ENCODE measurements at places on chromosomes 1 and 21.

DNA sequence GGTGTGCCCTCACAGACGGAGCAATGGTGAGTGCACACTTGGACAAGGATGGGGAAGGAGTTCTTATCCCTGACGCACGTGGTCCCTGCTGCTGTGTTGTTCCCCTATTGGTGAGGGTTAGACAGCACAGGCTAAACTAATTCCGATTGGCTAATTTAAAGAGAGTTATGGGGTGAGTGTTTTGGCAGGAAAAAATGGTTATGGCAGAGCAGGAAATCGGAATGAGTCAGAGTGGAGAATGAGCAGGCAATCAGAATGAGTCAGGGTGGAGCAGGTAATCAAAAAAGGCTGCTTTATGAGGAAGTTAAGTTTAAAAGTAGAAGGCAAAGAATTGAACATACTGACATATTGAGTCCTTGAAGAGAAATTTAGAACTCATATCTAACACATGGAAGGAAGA, 100.5 kb downstream of the NGF start:
- no peak for DNase-seq

GRCh38 chr21:29238053-29238966, 60.4 kb upstream of the BACH1 start:
- DNase-seq: no peak

DNA sequence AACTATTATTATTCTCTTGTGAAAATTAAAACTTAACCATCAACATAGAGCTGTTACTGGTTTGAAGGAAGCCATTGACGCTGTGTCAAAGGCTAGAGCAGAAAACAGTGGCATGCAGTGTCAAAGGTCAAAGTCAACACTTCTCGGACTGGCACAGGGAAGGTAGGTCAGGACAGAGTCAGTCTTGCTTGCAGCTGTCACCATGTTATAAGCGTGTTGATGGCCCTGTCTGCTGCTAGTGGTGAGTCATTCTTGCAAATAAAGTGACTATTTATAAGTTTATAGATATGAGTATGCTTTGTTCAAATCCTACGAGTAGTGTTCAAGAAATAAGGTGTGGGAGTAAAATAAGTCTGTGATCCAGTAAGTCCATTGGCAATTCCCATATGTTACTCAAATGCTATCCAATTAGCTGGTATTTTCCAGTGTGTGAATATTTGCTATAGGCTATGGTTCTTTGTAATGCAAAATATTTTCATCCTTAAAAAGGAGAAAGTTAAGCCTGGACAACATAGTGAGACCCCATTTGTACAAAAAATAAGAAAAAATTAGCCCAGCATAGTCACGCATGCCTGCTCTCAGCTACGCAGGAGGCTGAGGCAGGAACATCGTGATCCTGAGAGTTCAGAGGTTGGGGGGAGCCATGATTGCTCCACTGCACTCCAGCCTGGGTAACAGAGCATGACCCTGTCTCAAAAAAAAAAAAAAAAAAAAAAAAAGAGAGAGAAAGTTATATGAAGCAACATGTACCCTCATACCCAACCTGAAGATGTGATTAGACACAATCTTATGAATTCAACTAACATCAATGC, 26.3 kb upstream of the TINAGL1 start:
- DNase-seq: no peak

DNA sequence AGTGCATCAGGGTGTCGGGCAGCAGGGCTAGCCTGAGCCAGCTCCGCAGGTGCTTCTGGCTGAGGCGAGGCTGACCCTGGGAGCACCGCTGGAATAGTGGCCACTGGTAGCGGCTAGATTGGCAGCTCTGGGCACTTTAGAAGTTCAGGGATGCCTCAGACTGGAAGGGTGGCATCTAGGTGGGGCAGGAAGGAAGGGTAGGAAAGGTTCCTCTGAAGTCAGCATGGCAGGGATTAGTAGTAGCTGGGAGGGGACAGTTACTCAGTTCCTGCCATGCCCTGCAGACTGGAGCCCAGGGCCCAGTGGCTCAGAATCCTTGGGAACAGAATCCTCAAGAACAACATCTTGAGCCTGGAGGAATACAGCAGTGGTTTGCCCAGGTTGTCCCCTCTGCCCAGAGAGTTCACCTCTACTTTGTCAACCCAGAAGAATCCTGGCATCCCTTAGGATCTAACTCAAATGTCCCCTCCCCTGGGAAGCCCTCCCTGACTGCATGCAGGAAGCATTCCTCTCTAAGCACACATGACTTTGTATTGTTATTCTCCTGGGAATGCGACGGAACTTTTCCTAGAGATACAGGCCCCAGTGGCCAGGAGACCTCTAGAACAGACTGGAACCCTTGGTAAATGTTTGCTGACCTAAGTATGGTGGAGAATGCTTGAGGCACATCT, 39.5 kb upstream of the BCAR3 start:
- DNase-seq: no peak

- DNase-seq: no peak
Measured at GRCh38 chr1:77400781-77401180, 119.0 kb downstream of the AK5 start.

- DNase-seq: no peak
Measured at GRCh38 chr1:245807954-245808719, 653.4 kb downstream of the KIF26B start.

DNA sequence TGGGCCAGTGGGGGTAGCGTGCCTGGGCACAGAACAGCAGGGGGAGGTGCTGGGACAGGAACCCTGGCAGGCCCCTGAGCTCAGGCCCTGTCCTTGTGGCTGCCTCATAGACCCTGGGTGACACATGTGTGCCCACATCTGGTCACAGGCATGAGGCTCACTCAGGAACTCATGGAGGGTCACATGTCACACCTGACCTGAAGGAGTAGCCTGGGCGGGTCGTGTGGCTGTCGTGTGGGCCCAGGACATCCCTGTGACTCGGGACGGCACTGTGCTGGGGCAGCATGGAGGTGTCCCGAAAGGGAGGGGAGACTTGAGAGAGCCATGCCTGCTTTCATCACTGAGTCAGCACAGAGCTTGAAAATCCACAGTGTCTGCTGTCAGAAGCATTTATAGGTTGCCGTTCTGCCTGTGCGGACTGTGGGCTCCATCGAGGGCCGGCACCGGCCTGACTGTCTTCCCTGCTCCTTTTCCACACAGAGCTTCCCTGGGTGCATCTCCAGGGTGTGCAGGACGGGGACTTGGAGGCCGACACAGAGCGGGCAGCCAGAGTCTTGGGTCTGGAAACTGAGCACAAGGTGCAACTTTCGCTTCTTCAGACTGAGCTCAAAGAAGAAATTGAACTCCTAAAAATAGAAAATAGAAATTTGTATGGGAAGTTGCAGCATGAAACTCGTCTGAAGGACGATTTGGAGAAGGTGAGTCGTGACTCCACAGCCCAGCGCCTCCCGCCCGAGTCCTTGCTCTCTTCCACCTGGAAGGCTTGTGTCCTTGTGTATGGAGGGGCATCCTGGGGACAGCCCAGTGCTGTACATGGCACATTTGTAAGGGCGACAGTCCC, 32.8 kb downstream of the PCNT start:
- no peak for DNase-seq

DNA sequence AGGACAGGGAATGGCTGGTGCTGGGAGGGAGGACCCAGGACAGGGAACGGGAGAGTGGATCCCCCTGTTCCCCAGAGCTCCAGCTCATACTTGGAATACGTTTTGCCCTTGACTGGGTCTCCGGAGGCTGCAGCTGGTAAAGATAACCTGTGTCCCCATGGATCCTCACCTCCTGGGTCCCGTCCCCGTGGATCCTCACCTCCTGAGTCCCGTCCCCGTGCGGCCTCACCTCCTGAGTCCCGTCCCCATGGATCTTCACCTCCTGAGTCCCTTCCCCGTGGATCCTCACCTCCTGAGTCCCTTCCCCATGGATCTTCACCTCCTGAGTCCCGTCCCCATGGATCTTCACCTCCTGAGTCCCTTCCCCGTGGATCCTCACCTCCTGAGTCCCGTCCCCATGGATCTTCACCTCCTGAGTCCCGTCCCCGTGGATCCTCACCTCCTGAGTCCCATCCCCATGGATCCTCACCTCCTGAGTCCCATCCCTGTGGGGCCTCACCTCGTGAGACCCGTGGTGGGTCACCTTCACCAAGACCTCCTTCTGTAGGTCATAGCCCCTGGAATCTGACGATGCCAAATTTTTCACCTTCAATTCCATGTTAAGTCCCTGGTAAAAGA, 61.4 kb downstream of the SCCPDH start:
- DNase-seq: no peak

DNA sequence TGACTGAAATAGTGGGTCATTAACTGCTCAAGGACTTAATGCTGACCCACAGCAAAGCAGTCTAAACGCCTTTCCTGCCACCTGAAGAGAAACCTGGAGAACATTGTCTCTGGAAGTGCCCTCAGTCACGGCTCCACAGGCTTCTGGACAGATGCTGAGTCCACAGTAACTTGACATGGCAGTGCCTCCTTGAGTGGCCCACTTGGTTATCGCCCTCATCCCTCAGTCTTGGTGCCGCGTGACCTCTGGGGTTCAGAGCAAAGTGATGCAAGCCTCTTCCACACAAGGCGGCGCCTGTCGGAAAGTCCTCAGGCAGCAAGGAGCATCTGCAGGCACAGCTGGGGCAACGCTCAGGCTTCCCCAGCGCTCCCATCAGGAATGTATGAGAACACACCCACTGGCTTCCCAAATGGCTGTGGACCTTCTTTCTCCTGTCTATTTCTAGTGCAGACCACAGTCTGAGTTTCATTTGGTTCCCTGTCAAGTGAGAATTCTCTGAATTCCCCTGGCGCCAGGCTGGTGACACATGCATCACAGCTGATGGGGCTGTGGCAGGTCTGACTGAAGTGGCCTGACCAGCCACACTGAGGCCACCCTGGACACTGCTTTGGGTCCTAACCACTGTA, 13.0 kb upstream of the ANGPTL7 start:
- DNase-seq: no peak

DNA sequence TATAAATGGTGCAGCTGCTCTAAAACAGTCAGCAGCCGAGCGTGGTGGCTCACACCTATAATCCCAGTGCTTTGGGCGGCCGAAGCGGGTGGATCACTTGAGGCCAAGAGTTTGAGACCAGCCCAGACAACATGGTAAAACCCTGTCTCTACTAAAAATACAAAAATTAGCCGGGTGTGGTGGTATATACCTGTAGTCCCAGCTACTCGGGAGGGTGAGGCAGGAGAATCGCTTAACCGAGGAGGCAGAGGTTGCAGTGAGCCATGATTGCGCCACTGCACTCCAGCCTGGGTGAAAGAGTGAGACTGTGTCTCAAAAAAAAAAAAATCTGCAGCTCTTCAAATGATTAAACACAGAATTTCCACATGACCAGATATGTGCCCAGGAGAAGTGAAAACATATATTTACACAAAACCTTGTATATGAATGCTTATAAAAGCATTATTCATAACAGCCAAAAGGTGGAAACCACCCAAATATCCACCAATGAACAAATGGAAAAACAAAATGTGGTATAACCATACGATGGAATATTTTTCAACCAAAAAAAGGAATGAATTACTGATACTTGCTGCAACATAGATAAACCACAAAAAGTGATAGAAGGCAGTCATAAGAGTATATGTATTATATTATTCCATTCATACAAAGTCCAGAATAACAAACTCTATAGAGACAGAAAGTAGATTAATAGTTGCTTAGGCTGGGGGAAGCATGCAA, 14.1 kb downstream of the EPS15 start:
- DNase-seq: no peak

GRCh38 chr1:114499478-114499877, 11.5 kb downstream of the TRIM33 start:
- DNase-seq: no peak

DNA sequence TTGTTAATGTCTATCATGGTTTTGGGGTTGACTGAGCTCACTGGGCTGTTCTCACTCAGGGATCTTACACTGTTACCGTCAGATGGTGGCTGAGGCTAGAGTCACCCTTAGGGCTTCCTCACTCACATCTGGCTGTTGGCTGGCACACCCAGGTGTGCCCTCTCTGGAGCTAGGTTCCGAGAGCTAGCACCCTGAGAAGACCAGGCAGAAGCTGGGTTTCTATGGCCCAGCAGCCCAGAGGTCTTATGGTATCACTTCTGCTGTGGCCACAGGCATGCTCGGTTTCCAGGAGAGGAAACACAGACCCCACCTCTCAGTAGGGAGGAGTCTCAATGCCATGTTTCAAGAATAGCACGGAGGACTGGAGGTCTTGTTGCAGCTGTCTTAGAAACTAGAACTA, 20.7 kb upstream of the KIF1B start:
- DNase-seq: no peak

GRCh38 chr1:152795686-152796085, 835 bp upstream of the LCE1D start:
- no peak for DNase-seq

DNA sequence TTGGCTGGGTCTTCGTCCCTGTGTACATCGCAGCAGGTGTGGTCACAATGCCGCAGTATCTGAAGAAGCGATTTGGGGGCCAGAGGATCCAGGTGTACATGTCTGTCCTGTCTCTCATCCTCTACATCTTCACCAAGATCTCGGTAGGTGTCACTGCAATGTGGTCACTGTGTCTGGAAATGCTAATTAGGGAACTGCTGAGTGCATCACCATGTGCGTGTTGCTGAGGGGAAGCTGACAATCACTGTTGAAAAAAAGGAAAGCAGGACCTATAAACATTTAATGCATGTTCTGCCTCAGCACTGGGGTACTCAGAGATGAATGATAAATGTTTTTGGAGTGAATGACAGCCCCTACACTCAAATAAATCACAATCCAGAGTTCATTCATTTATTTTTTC, 6.8 kb downstream of the SLC5A9 start:
- DNase-seq: no peak

DNA sequence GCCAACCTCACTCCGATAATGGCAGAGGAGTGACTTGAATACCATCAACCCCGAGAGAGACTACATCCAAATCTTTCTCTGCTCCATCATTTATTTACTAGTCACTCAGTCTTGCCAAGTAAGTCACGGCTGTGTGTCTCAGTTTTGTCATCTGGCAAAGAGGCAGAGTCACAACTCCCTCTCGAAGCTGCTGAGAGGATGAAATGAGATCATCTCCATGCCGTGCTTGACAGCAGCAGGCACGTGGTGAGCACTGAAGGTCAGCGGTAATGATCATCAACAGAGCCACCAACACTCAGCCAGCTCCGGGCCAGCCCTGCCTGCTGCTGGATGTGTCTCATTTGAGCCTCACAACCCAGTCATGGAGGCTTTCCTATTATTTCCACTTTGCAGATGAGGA, 19.9 kb downstream of the ALDH4A1 start:
- no peak for DNase-seq

- no peak for DNase-seq
Measured at GRCh38 chr1:12730156-12730555, 14.2 kb downstream of the AADACL3 start.

DNA sequence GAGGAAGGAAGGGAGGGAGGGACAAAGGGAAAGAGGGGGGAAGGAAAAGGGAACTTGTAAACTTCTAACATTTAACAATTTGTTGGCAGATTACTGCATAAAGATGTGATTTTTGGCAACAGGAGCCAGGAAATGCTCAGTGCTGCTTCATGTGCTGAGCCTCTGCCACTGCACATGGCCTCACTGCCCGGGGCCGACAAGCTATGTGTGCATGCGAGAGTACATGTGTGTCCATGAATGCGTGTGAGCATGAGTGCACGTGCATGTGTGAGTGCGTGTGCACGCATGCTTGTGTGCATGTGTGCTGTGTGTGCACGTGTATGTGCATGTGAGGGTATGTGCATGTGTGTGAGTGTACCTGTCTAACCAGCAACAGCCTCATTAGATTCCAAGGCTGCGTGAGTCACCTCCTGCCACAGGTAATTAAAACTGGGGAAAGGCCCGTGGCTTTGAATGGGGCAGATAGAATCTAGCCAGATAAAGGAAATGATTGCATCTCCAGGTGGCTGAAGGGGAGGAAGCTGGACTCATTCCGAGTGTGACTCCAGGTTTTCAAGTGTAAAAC, 41.4 kb upstream of the TSPEAR start:
- DNase-seq: no peak

GRCh38 chr1:35215346-35215745, 22.4 kb upstream of the SFPQ start:
- no peak for DNase-seq

- DNase-seq: no peak
Measured at GRCh38 chr1:214857716-214858115, 224.8 kb upstream of the KCNK2 start.

Measured in activated CD4-positive, alpha-beta T cell treated with anti-CD3 and anti-CD28 coated beads, Interleukin-2, amount 50 U/mL, for 1 hour (primary cell).